Right renal pelvis (tissue), 4 donors: ENCODE measurements at places on chromosomes 13 and 19. TPM values are rescaled to one million over a fixed set of nuclear protein-coding genes. Genes with fewer than 3 reads are reported as not detected.
A peak's percentile ranks its signal among the peaks of the same experiment; 100 is the strongest.

- DNase-seq, result no peak
These were observed 16.2 kb upstream of the ZNF544 start for GRCh38 chr19:58212336-58213074.

- DNase-seq, result no peak
These were observed 4.4 kb downstream of the ZNF211 start for GRCh38 chr19:57637379-57637778.

DNA sequence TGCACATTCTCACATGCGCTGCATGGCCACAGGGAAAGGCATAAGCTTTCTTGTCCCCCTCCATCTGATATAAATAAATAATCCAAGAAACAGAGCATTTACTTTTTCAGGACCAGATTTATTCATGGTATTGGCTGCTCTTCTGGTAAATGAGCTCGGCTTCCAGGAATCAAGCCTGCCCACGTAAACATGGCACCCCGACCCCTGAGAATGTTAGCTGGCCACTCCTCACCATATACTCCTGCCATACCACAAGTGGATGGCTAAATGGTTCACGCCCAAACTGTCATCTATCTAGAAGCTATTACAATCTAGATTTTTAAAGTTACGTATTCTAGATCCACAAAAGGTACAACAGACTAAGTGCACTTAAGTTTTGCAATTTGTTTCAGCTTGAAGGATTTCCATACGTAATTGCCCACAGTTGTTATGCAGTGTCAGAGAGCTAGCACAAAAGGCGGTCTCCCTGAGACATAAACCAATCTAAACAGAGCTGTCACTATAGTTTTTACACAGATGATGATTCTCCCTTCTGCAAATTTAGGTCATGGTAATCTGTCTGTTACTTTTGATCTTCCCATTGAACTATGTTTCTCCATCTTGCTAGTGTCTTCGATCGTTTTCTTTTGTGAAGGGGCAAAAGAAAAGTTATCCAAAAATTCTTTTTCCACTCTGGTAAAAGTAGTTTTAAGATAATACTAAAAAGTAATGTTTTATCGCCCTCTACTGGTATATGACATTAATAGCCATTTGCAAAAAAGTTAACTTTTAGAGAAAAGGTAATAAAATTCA, 16.2 kb upstream of the FOXO1 start:
- no peak for DNase-seq

DNA sequence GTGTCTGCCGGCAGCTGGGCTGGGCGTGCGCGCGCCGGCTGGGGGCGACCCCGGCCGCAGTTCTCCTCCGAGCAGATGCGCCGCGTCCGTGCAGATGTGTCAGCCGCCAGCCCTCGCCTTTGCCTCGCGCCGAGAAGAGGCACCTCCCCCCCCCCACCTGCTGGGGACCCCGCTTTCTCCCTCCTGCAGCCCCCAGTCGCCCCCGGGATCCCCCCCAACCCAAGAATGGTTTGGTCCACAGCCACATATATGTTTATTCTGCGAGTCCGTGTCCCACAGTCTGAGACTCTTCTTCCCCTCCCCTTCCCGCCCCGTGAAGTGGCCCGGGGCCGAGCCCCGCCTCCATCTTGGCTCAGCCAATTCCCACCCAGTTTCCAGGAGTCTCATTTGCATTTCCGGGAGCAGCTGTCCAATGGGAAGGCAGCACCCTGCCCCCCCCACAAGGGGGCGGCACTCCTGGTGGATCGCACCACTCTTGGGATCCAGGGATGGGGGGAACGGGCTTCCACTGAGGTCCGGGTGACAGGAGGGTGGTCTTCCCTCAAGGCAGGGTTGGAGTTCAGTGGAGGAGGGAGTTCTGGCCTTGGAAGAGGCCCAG, 8.6 kb downstream of the ISOC2 start:
- peak; percentile 79 for DNase-seq

- no peak for DNase-seq
These were observed 5.0 kb downstream of the LRRC25 start for GRCh38 chr19:18392417-18392816.

- DNase-seq, result no peak
These were observed 13.3 kb downstream of the VSTM2B start for GRCh38 chr19:29539131-29539530.

DNA sequence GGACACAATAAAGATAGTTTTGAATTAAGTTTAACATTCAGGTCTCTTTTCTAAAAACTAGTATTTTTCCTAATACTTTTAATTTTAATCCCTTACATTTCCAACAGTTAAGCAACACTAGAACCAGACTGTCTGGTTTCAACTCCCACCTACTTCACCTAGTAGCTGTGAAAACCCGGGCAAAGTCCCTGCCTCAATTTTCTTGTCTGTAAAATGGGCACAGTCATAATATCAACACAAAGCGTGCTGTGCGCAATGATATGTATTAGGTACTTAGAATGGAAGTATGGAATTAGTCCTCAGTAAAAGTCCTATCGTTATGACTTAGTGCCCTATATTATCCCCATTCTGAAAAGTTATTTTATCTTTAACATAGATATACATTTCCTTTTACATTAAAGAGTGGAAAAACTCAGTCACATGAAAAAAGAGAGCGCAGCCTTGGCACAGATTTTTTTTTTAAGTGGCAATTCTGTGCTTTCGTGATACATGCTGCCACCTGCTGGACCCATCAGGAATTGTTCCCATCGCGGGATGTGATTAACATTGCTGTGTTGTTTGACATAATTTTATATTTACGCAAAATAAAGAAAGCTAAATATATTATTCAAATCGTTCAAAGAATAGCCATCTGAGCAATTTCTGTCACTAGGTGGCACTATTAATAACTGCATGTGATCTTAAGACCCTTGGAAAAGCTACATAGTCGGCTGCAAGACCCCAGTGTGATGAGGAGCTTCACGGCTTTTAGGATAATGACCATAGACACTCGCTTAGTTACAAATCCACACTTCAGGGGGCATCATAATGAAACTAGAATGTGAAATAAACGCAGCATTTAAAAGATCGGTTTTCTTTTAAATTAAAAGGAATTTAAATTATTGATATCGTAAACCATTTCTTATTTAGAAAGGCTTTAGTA, 59.9 kb downstream of the LIG4 start:
- DNase-seq, result peak; percentile 27

GRCh38 chr13:94416454-94417080, 62.9 kb downstream of the DCT start:
- DNase-seq, result no peak

DNA sequence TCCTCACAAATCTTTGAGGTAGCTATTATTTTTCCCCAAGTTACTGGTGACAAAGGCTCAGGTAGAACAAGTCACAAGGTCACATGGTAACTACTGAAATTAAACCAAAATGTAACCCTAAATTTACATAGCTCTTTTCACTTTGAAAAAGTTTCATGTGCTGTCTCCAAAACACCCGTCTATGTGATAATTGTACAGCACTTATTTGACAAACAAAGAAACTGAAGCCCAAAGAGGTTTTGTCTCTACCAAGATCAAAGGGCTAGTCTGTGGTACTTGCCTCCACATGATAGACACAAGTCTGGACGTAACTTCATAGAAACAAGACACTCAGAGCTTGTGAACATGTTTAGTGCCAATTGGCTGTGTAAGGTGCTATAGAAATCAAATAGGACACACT, 108.3 kb downstream of the SACS start:
- DNase-seq, result no peak

DNA sequence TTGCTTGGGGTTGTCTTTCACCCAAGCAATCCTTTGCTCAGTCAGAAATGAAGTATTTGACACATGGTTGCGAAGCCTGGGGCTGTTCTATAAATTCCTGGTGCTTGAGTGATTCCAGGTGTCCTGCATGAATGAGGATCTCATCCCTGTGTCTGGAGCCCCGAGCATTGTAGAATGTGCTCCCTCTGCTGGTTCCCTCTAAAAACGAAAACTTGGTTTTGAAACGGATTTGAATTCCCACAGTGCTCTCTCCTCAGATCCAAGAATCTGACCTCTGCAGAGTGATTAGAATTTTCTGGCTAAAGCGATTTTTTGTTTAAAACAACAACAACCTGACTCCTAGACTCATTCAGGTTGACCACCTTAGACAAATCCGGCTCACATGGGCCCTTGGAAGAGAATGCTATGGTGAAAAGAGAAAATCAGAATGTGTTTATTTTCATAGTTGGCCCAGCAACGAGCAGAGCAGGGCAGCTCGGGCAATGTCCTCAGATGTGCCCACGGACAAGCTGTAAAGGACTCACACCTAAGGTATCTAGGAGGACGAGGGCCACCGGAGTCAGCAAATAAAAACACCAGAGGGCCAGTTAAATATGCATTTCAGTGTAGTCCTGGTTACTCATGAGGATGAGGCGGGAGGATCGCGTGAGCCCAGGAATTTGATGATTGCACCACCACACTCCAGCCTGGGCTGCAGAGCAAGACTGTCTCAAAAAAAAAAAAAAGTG, 8.7 kb upstream of the ATP12A start:
- DNase-seq, result peak; percentile 68

- DNase-seq, result no peak
These were observed 15.7 kb upstream of the B3GNT3 start for GRCh38 chr19:17778968-17779929.

GRCh38 chr19:56272161-56272798, at the start of gene EDDM13:
TSS of gene EDDM13 (plus strand) at chr19:56272748. CDS start at chr19:56272835, 87 bp downstream.
- DNase-seq, result no peak

GRCh38 chr13:46864941-46865340, 31.9 kb downstream of the HTR2A start:
- no peak for DNase-seq

DNA sequence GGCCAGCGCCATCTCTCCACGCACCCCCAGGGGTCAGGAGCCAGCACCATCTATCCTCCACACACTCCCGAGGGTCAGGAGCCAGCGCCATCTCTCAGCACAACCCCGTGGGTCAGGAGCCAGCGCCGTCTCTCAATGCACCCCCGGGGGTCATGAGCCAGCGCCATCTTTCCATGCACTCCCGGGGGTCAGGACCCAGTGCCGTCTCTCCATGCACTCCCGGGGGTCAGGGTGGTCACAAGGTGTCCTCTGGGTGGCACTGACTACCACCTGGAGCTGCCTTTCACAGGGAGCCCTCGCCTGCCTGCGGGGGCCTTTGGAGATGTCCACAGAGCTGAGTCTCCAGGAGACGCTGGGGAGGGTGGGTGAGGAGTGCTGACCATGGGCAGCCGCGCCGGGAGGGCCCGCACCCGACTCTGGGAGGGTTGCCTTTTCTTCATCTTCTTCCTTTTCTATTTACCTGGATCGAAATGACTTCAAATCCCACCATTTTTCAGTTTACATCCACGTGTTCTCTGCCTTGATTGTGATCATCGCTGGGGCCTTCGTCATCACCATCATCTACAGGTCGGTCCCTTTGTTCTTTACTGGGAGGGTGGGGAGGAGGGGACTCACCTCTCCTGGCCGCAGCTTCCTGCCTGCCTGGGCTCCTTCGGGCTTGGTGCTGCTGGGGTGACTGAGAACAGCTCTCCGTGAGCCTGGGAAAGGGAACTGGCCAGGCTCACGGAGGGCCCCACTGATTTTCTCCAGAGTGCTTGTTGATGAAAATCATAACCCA, 19.1 kb downstream of the TEX29 start:
- DNase-seq, result no peak

The PRTN3 gene
- polyA plus RNA-seq, result 1.6 TPM

The ANKRD24 gene
- 0.94 TPM for polyA plus RNA-seq

The KLK12 gene
- not detected for polyA plus RNA-seq

The CILP2 gene
- 0.17 TPM for polyA plus RNA-seq
